GM19239 (cell line): ENCODE measurements at places on chromosomes 1 and 21.

DNA sequence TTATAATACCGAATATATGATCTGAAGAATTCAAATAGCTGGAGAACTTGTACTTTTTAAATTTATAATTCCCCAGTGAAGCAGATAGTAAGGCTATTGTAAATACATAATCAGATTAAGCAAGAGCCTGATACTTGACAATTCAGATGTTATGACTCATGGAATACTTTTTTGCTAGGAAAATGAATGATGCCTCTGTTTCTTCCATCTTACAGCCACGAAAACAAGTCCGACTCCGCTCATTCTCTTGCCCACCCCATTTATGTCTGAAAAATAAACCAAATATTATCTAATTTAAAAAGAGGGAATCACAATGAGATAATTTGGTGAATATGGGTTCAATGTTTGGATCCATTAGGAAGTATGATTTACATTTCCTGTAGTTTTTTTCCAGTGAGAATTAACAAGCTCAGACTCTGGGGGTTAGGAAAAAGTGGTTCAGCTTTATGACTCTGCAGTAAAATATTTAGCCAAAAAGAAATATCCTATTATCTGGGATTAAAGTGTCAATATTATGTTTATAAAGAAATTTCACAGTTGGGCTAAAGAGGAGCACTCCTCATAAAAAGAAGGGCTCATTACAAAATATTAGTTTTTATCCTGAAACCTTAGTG lies 50.4 kb upstream of the DAB1 start:
- DNase-seq, result no peak

DNA sequence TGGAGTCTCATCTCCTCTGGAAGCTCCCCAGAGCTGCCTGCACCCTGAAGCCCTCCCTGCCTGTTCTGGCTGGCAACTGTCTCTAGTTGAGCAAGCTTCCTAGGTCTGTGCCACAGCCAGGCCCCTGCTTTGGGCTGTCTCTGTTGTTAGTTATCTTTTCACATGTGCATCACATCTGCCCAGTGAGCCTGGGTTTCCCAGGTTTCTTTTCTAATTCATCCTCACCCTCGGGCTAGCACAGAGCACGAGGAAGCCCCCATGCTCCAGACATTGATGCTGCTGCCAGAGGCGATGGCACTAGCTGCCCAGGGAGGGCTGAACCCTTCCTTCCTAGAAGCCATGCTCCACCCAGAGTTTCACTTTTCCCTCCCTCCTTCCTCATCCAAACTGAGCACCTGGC lies 27.2 kb downstream of the RASSF5 start:
- DNase-seq, result no peak

GRCh38 chr1:221263831-221264767 lies 384.9 kb downstream of the HLX start:
- peak; percentile 29 for DNase-seq

DNA sequence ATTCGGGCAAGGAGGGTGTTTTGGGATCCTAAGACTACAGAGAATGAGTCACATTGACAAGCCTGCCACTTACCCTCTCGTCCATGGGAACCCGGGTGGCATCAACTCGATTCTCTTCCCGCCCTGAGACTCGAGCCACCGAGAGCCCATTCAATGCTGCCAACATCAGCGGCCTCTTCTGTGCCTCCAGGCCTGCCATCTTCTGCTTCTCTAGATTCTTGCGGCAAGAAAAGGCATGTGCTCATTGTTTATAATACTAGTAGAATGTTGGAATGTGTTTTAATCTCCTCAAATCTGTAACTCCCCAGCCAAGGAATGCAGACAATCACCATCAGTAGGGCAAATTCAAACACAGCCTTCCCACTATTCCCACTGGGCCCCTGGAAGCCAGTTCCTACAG lies 96.9 kb downstream of the SMYD2 start:
- no peak for DNase-seq

GRCh38 chr21:14766241-14766640 lies 220.1 kb upstream of the SAMSN1 start:
- no peak for DNase-seq

DNA sequence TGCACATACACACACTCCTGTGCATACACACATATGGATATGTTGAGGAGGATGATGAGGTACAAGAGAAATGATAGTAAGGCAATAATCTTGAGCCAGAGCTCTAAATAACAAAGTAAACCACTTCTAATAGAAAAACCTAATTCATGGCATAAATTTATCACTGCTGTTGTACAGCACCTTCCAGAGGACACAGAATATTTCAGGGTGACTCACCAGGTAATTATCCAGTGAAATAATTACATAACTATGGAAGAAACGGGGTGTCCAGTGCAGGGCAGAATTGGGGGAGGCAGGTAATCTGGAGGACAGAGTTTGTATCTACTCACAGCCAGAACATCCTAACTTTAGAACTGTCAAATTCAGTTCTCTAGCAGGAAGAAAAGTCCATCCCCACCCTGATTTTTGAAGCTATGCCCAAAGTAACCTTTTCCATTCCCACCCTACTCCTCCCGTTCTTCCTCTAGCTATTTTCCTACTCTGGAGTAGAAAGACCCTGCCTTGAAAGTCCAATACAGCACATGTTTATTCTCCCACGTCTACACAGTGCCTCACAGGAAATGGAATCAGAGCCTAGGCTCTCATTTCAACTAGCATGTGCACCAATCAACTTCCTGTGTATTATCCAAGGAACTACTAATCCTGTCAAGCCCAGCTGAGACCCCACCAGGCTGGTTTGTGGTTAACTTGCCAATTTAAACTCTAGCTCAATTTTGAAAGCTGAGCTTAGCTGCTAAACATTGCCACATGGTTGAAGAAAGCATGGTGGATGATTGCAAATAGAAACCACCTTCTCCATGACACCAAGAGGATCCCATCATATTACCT lies 96.6 kb downstream of the PTPN14 start:
- no peak for DNase-seq

GRCh38 chr1:18197299-18197698 lies 89.7 kb downstream of the IGSF21 start:
- no peak for DNase-seq

DNA sequence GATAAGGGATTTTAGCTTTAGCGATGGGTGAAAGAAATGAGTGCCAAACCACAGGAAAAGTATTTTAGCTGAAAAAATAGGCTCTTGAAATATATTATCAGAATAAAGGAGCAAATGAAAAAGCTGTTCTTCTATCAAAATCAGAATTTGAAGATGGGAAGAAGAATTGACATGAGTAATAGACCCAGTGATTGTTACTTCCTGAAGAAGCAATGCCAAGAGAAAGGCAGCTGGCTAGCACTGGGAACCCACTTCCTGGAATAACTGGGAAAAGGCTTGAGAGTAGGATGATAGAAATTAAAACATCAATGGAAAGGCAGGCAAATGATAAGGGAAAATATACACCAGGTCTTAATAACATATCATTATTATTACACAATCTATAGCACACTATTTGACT lies 29.9 kb upstream of the LYPLAL1 start:
- DNase-seq, result no peak

DNA sequence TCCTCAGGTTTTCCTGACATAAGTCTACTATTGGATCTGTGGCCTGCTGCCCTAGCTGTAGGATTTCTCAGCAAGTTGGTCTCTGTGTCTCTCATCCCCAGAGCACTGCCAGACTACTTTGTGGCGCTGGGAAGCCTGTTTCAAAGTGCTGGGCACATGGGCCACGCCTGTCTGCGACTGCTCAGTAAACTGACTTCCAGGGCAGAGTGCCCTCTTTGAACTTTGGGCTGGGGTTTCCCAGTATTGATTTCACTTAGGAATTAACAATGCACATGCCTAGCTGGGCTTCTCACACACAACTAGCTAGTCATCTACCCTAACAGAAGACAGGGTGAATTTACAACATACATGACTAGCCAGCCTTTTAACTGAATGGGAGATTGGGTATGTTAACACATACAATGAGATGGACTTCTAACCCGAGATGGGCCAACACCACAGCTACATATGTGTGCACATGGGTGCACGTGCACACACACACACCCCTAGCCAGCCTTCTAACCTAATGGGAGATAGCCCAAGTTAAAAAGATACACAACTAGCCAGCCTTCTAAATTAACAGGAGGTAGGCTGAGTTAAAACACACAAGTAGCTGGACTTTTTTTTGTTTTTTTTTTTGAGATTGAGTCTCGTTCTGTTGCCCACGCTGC lies 6.9 kb upstream of the TRIM17 start:
- DNase-seq, result no peak

GRCh38 chr1:206575165-206575893 lies 36.9 kb downstream of the EIF2D start:
- DNase-seq, result no peak

DNA sequence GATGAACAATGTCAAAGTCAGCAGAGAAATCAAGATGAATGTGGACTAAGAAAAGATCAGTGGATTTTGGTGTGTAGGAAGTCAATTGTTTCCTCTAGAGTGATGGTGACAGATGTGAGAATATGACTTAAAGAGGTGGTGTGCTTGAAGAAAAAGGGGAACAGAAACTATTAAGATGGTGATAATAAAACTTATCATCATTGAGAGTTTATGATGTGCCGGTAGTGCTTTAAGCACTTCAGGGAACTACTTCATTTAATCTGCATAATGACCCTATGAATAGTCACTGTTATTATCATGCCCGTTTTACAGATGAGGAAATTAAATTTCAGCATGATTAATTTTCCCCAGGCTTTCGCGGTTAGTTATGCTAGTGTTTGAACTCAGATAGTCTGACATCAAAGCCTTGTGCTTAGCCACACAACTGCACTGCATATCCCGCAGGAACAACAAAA lies 246.9 kb upstream of the LRRC7 start:
- no peak for DNase-seq

DNA sequence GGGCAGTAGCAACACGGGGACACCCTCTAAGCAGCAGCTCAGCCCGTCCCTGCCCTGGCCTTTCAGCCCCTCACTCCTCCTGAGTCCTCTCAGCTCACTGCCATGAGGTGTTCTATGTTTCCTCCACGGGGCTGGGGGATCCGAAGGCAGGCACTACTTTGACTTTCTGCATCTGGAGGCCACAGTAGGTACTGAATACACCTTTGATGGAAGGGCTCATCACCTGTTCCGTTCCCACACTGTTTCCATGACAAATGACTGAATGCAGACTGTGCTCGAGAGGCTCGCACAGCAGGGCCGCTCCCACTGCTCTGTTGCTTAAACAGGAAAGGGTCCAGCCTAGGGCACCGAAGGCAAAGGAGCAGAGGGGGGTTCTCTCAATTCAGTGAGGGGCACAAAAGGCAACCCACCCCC lies 77.6 kb upstream of the DNAH14 start:
- DNase-seq, result no peak

GRCh38 chr21:39386194-39386593 lies 37.3 kb upstream of the HMGN1 start:
- no peak for DNase-seq

- no peak for DNase-seq
Observed at GRCh38 chr21:39004634-39005501, 178.4 kb downstream of the PSMG1 start.

GRCh38 chr1:111743679-111744101 lies 4.5 kb upstream of the INKA2 start:
- no peak for DNase-seq

GRCh38 chr1:153347856-153348255 lies 785 bp downstream of the PGLYRP4 start:
- DNase-seq, result no peak

GRCh38 chr1:87314091-87314490 lies 14.6 kb upstream of the LMO4 start:
- no peak for DNase-seq

DNA sequence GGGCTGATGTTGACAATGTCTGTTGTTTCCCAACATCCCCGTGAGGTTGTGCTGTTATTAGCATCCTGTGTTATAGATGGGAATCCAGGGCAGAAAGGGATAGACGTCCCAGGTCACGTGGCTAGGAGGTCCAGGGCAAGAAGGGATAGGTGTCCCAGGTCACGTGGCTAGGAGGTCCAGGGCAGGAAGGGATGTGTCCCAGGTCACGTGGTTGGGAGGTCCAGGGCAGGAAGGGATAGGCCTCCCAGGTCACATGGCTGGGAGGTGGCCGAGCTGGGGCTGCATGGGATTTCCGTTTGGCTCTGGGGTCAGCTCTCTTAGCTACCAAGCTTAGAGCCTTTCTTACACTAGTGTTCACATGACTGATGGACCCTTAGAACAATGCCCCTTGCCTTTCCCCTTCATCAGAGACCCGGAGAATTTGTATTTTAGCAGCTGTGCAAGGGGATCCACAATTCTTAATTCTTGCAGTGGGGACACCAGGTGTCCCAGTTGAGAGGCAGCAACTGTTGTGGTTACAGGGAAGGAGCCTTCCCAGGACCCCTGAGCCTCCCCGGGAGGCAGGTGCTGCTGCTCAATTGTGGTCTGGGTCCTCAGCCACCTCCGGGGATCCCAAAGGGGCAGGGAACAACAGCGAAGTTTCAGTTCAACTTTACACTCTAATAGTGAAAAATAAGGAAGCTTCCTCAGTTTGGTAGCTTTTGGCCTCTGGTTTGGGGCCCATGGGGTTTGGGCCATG lies 69.2 kb downstream of the UMODL1 start:
- no peak for DNase-seq

DNA sequence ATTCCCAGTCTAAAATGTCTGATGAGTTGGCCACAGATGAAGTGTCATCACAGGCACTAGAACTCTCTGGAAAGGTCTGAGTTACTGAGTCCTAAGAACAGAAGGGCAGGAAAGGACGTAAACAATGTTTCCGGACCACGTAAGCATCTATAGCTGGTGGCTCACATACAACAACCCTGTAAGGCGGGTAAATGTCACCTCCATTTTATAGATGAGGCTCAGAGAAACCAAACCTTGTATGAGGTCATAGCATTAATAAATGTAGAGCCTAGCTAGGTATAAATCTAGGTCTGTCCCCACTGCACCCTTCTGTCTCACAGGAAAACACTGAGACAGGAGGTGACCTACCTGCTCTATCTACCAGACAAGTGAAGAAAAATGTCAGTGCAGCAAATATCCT lies 86.6 kb downstream of the CSMD2 start:
- no peak for DNase-seq

DNA sequence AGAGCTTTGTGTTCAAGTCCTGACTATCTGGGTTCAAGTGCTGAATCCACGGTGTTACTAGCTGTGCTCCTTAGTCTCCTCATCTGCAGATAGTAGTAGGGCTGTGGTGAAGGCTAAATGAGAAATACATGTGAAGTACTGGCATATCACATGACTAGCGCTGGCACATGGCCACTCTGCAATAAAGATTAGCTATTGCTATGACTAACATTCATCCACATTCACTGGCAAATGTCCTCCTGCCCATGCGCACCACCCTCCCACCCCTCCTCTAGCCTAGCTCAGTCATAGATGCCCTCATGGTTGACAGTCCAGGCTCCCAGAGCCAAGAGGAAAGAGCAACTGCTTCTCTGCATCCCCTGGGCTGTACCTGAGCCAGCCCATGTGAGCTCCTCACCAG lies 8.5 kb upstream of the COL8A2 start:
- DNase-seq, result no peak

DNA sequence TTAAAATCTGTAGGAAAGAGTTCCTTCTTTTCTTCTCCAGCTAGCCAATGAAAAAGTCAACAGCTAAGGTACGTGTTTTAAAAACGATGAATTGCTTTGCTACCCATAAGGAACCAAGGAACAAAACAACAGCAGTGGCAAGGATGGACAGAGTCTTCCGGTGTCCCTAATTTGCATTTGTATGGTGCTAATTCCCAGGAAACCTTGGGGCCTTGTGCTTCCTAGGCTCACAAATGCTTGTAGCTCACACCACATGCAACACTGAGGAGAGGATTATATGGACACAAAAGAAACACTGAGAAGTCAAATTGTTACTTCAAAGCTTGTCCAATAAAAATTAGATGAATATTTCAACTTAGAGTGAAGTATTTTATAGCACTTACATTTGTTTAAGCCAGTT lies 1.8 kb upstream of the PGBD5 start:
- no peak for DNase-seq
